ENCODE measurements at places on chromosomes 4 and X. TPM values are rescaled to one million over a fixed set of nuclear protein-coding genes. Genes with fewer than 3 reads are reported as not detected.

Gene TAPT1
- 30.0 TPM for total RNA-seq

Gene XAGE1B
- total RNA-seq, result not detected

Gene CYTL1
- not detected for total RNA-seq

Gene RTL9
- total RNA-seq, result not detected

Gene SSX3
- not detected for total RNA-seq

Gene PABPC1L2A
- total RNA-seq, result not detected

Gene NMU
- total RNA-seq, result not detected

Gene DIPK2B
- total RNA-seq, result not detected

Gene EGF
- total RNA-seq, result not detected

Gene ADAMTS3
- not detected for total RNA-seq

Gene NOA1
- 25.0 TPM for total RNA-seq

Gene NAT8L
- total RNA-seq, result 0.24 TPM

Gene SSX4B
- total RNA-seq, result not detected

Gene UGT2B7
- total RNA-seq, result not detected

Gene CT55
- not detected for total RNA-seq

Gene SHISA3
- not detected for total RNA-seq

Gene MAPK10
- 0.20 TPM for total RNA-seq

Gene SOD3
- total RNA-seq, result not detected

Gene DDIT4L
- not detected for total RNA-seq

Gene RBM46
- not detected for total RNA-seq

Gene PCDH10
- not detected for total RNA-seq

Gene GABRB1
- not detected for total RNA-seq

Gene SRPX
- total RNA-seq, result not detected

Gene BEX2
- 13.1 TPM for total RNA-seq

Gene PPP1R3F
- total RNA-seq, result 7.4 TPM

Gene BEND2
- not detected for total RNA-seq

Gene FHIP1A
- 0.04 TPM for total RNA-seq

Gene TEX13C
- total RNA-seq, result not detected

Gene SLC10A3
- total RNA-seq, result 17.1 TPM

Gene PDLIM5
- total RNA-seq, result 36.5 TPM

Gene CSAG1
- total RNA-seq, result not detected

Gene ATOH1
- total RNA-seq, result not detected

Gene TAF7L
- total RNA-seq, result not detected

Gene PLAC8
- total RNA-seq, result 142 TPM

Gene FGF5
- total RNA-seq, result not detected

Gene PIM2
- total RNA-seq, result 351 TPM

Gene MID1
- not detected for total RNA-seq

Gene HDAC6
- 139 TPM for total RNA-seq

Gene KLHL5
- total RNA-seq, result 61.5 TPM

Gene PHEX
- total RNA-seq, result 0.49 TPM

Gene SMIM10
- 1.3 TPM for total RNA-seq

Gene HTN3
- not detected for total RNA-seq

Gene ADAM29
- not detected for total RNA-seq

Measured in activated B cell treated with CpG ODN at 0.5 μM for 24 hours (primary cell).